ENCODE measurements at places on chromosomes 1 and 21. TPM values are rescaled to one million over a fixed set of nuclear protein-coding genes. Genes with fewer than 3 reads are reported as not detected.

DNA sequence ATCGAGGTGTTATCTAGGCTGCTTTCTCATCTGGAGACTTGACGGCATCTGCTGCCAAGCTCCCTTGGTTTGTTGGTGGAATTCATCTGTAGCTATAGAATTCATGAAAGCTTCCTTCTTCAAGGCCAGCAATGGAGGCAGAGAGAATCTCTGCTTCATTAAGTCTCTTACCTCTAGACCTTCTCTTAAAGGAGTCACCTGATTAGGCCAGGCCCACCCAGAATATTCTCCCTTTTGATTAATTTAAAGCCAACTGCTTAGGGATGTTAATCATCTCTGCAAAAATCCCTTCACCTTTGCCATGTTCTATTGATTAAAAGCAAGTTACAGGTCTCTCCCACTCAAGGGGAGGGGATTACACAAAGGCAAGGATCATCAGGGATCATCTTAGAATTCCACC, 5.3 kb upstream of the NCF2 start:
- DNase-seq, result no peak

DNA sequence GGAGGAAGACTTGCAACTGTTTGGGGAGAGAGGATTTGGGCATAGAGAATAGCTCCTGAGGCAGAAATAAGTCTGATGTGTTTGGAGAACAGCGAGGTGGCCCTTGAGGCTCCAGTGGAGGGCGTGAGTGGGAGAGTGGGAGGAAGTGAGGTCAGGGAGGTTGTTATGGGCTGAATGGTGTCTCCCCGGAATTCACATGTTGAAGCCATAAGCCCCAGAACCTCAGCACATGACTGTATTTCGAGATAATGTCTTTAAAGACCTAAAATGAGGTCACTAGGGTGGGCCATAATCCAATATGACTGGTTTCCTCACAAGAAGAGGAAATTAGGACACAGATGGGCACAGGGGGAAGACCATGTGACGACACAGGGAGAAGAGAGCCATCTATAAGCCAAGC, 17.9 kb upstream of the APP start:
- DNase-seq, result no peak

DNA sequence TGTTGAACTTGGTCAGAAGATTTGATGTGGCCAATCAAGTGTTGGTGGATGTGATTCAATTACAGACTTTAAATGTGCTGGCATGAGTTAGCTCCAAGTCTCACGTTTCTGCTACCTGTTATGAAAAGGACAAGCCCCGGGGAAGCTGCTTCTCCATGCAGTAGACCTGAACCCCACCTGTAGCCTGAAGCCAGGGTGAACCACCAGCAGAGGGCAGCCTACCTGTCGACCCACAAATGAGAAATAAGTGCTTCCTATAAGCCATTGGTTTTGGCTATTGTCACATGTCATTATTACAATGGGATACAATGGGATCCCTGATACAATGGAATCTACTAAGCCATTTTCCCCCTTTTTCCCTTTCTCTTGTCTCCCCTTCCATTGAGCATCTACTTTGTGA, 230.2 kb downstream of the PRDM2 start:
- no peak for DNase-seq

- DNase-seq, result no peak
These were observed 22.2 kb downstream of the ARHGEF16 start for GRCh38 chr1:3476666-3477065.

DNA sequence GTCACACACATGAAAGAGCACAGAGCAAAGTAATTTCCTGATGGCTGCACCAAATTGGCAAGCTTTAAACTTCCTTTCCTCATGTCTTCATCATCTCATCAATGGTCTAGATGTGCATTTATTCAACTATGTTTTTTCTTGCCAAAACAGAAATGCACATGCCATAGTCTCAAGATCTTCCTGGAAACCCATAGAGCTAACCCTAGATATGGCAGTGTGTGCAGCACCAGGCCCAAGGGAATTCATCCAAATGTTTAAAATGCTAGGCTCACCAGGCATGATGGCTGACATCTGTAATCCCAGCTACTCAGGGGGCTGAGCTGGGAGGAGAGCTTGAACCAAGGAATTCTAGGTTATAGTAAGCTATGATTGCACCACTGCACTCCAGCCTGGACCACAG, 31.2 kb upstream of the PALMD start:
- DNase-seq, result no peak

DNA sequence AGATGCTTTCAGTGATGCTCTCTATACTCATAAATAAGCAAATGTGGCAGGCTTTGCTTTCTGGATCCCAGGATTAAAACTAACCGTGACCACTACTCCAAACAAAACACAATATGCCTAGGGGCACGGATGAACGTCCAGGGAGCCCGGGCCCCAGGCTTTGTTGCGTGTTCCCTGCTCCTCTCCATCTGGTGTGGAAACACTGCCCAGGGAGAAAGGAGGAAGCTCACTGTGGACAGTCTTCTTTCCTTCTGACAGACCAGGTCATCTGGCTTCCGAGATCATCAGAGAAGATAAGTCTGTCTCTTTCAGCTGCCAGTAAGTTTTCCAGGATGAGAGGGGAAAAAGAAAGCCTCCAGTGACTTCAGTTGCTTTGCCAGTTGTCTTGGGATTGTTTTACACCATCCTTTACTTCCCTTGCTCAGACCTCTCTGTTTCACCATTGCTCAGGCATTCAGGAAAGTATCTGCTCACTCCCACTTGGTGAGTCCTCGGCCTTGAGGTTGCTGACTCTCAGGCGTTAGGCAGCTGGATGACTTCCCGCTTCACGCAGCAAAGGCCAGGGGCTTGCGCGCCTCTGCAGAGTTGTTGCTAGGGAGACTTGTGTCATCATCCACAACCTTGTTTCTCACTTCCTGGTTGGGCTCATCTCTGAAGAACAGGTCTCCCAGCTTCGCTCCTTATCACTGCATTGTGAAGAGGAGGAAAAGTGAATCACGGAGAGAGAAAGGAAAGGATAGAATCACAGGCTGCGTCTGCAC, 20.6 kb upstream of the PGD start:
- DNase-seq, result peak; percentile 86

DNA sequence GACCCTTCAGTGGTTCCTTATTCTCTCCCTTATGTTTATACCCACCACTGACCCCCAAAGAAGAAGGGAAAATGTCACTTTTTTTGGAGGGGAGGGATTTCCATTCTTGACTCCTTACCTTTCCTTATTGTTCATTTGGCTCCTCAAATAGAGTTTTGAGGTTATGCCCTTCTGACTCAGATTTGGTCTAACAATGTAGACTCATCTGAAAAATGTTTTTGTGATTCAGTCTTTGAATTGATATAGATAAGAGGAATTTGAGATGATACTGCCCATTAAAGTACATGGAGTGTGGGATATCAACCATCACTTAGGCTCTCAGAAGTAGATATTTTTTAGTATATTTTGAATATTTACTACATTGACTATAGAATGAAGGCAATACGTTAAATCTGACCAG, 16.1 kb downstream of the USP1 start:
- DNase-seq, result no peak

Gene CNIH3
- total RNA-seq, result 2.1 TPM

Gene ACTA1
- 0.32 TPM for total RNA-seq

Gene MAP3K21
- total RNA-seq, result 9.2 TPM

Gene GRIK1
- total RNA-seq, result not detected

Gene BRDT
- total RNA-seq, result not detected
